ENCODE measurements at places on chromosomes 3 and 15. TPM values are rescaled to one million over a fixed set of nuclear protein-coding genes. Genes with fewer than 3 reads are reported as not detected.

DNA sequence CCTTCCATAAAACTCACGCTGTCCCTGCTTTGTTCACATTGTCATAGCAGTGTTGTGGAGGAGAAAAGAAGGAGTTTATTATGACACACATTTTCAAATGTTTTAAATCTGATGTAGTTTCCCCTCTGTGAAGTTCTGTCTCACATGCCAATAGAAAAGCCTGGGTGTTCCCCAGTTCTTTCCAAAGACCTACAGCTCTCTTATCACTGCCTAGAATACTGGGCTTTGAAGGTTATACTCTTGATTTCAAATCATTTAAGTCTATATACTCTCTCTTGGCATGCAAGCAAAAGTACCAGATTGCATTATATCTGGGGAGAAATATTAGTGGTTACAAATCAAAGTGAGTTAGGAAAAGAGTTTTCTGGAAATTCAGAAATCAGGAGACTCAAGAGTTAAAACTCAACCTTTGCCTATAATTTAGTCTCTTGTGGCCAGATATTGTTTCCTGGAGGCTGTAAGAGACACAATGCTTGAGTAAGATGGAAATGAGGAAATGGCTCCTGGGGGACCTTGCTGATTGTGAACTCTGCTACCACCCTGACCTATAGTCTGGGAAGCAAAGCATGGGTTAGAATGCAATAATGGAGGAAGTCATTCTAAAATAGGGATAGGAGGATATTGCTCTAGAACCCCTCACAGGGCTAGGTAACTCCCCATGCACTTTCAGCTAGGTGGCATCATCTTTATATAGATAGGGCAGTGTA, 182.8 kb downstream of the KCNAB1 start:
- no peak for DNase-seq

PIF1 gene
- 8.9 TPM for total RNA-seq

- DNase-seq, result peak; percentile 41
Observed at GRCh38 chr3:66485291-66485968, 15.4 kb downstream of the LRIG1 start.

DNA sequence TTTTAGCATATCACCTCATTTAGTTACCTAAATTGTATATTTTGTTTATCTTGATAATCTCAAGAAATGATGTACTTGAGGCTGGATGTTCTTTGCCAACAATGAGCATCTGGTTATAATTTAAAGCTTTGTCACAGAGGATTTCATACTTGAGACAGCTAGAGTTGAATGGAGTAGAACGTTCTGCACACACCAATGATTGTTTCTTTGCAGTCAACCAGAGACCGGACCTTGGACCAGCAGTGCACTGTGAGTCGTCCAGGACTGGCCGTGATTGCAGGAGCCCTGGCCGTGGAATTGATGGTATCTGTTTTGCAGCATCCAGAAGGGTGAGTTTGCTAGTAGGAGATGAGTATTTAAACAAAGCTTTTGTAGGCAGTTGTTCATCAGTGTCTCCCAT, 90.4 kb downstream of the ATG7 start:
- no peak for DNase-seq

C3orf22 gene
- not detected for total RNA-seq

NR1D2 gene
- total RNA-seq, result 21.1 TPM

DNA sequence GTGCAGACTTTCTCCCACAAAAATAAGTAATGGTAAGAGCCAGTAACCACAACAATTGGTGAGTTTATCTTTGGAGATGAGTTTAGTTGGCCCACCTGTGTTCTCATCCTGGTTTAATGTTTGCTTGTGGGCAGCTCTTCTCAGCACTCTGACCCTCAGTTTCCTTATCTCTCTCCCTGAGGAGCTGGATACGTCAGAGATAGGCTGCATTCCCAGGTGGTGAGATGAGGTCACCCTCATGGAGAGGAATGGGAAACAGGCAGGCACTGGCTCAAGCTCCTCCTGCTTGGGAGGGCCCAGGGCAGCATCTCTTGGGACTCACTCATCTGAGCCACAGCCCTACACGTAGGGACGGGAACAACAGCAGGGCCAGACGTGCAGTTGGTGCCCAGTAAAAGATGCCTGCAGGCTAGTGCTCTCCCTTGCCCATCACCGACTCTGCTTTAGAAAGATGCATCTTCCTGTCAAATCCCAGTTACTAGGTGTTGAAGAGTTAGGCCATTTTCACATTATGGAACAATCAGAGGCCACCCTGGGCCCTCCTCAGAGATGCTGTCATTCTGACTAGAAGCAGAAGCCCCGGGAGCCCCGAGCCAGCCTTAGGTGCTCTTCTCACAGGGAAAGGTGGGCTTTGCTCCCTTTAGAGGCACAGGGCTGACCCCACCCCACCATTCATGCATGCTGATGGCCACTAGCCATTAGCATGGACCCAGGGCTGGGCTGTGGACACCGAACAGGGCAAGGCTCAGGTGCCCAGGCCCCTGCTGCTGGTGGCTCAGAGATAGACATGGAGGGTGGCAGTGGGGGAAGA, 59.7 kb downstream of the GRIP2 start:
- no peak for DNase-seq

KY gene
- total RNA-seq, result 1.6 TPM

DNA sequence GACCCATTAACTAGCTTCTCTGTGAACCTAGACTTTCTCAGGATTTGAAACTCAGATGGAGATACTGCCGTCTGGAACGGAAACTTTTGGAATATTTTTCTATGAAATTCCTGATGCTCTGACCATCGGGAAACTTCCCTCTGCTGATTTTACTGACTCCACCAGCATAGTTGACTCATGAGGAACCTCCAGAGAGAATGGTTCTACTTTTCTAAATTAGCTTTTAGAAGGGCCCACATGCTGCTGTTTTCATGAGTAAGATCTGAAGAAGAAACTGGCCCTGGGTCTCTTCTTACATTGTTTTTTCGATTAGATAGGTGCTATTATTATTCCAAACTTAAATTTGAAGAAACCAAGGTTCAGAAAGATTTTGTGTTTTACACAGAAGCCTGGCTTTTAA, 326.3 kb upstream of the NR2E3 start:
- DNase-seq, result no peak

SUCNR1 gene
- total RNA-seq, result not detected

- DNase-seq, result no peak
Observed at GRCh38 chr3:45655906-45656305, 33.3 kb upstream of the SACM1L start.

KLHL40 gene
- 67.1 TPM for total RNA-seq

DNA sequence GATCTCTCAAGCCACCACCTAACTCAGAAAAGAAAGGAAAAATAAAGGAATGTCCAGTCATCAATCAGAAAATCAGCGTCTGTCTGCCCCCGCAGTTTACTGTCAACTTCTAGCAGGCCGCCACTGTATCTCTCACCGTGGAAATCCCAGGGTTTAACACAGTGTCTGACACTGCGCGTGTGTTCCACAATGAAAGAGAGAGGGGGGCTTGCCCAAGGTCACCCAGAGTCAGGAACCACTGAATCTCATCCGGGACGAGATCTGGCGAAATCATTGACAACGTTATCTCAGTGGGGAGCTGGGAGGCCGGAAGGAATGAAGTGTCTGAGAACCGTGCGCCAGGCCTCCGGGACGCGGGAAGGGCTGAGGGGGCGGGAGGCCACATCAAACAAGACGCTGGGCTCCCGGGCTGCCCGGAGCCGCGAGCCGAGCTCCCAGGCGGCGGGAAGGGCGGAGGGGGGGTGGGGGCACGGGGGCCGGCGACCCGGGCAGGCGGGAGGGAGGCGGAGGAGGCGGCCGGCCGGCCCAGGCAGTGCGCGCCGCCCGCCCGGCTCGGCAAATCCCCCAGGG, 2.2 kb upstream of the HES1 start:
- DNase-seq, result peak; percentile 23

- DNase-seq, result no peak
Observed at GRCh38 chr3:171255236-171255806, 204.9 kb downstream of the TNIK start.

- DNase-seq, result peak; percentile 43
Observed at GRCh38 chr3:160225176-160226025, at the start of gene C3orf80. TSS of gene C3orf80 (plus strand) at chr3:160225422. CDS start at chr3:160225636, 214 bp downstream.

DNA sequence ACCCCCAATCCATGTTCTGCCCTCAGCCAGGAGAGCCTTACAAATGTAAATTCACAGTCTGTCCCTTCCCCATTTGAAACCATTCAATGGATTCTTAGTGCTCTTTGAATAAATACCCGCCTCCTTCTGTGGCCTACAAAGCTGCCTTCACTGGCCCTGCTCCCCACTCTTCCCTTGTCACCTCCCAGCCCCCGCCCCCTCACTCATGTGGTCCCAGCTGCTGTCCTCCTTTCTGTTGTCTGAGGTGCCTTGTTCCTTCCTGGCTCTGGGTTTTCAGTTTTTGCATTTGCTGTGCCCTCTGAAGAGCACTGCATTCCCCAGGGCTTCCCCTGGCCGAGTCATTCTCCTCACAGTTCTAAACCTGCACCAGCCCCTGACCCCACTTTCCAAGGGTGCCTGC, 3.2 kb downstream of the EFCAB12 start:
- no peak for DNase-seq

DNA sequence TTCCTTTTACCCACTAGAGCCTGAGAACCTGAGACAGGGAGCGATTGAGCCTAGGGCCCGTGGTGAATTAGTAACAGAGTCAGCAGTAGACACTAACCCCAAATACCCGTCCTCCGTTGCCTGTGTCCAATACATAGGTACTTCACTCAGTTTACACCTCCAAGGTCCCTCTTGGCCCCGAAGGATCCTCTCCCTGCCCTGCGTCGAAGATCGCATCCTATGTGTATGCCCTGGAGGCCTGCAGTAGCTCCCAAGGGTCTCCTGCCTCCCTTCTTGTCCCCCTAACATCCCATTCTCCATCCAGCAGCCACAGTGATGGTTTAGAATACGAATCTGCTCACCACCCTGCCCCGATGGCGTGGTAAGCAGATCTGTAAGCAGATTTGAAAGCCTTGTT, 67.0 kb downstream of the ISG20 start:
- no peak for DNase-seq

PLCH1 gene
- 0.16 TPM for total RNA-seq

DNA sequence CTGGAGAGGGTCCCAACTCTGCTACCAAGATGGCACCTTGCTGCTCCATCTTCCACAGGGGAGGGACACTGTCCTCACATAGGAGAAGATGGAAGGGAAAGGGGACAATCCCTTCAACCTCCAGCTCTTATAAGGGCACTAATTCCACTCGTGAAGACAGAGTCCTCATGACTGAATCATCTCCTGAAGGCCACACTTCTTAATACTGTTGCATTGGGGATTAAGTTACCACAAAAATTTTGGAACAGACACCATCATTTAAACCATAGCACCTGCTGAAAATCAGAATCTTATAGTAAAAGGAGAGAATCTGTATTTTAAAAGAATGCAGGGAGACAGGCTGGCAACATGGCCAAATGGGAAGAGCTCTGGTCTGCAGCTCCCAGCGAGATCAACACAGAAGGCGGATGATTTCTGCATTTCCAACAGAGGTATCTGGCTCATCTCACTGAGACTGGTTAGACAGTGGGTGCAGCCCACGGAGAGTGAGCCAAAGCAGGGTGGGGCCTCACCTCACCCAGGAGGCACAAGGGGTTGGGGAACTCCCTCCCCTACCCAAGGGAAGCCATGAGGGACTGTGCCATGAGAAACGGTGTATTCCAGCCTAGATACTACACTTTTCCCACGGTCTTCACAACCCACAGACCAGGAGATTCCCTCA, 69.4 kb upstream of the LIPC start:
- peak; percentile 48 for DNase-seq

DNA sequence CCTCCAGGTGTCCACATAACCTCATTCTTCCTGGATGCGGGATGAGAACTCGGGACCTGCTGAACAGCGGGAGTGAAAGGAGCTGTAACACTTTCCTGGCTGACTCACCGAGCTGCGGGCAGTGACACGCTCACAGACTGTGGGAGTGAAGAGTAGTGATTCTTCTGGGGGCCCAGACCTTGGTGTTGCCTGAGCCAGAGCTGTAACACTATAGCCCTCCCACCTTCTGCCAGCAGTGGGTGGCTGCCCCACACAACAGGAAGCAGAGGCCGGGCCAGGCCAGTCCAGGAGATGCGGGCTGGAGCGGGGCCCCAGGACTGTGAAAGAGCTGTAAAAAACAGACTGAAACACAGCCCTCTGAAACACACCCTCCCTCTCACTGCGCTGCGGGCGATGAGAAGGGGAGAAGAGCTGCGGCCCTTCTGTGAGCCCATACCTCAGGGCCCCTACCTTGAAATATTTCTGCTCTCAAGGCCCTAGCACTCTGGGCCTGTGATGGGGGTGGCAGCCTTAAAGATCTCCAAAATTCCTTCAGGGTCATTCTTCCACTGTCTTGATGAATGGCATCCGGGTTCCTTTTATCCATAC, 464.0 kb upstream of the CCDC54 start:
- DNase-seq, result no peak

ZMYND10 gene
- total RNA-seq, result 0.47 TPM

DNA sequence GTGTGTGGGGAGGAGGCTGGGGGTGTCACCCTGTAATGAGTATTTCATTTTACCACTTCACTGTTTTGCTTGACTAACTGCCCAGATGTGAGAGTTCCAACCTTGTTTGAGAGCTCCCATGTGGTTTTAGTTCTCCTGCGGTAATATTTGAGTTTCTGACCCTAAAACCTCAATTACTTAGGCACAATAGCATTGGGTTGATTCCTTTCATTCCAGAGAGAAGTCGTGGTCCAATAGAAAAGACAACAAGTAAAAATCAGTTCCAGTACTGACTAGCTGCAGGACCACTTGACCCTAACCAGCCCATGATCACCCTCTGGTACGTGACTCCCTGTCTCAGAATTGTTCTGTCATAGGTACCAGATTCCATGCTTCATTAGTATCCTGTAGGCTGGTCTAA, 630.4 kb downstream of the CADM2 start:
- DNase-seq, result peak; percentile 38

DNA sequence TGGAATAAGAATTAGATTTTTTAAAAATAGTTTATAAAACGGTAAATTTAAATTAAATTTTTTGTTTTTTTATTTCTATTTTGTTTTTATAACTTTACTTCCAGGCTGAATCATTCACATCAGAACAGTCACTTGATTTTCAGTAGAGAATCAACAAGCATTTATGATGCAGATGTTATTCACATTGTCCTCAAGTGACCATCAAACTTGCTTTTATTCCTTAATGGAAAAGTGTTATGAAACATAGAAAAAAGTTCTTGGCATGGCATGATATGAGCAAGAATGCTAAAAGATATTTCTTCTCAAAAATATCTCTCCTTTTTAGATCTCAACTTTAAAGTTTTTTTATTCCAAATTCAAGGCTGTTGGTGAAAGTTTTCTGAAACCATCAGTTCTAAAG, 70.9 kb upstream of the TGFBR2 start:
- peak; percentile 23 for DNase-seq

XCR1 gene
- not detected for total RNA-seq

DNA sequence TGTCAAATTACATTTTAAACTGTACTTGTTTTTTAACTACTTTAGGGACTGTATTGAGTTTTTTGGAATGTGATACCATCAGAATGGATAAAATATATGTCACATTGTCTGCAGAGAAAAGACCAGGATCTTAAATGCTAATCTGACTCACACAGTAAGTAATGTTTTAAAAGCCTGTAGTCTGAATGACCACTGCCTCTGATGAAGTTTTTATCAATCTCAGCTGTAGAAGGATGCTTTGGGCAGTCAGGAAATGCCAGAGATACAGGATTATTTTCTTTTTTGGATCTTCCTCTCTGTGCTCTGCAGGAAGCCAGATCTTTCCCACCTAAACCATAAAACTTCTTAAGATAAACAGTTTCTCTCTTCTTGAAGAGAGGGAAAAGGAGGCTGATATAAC, 73.1 kb upstream of the PRTG start:
- no peak for DNase-seq

- DNase-seq, result no peak
Observed at GRCh38 chr3:23240171-23240785, 37.2 kb downstream of the UBE2E2 start.
